ENCODE measurements at places on chromosomes 1 and 21.

GRCh38 chr1:68976916-68977610 lies 480.2 kb upstream of the DEPDC1 start:
- DNase-seq: no peak

- no peak for DNase-seq
Observed at GRCh38 chr1:42774928-42775526, 8.0 kb downstream of the C1orf50 start.

- DNase-seq: no peak
Observed at GRCh38 chr1:48776393-48777218, at the start of gene BEND5. Gene BEND5 (minus strand): TSS chr1:48776891. CDS start chr1:48776831, 60 bp downstream.

DNA sequence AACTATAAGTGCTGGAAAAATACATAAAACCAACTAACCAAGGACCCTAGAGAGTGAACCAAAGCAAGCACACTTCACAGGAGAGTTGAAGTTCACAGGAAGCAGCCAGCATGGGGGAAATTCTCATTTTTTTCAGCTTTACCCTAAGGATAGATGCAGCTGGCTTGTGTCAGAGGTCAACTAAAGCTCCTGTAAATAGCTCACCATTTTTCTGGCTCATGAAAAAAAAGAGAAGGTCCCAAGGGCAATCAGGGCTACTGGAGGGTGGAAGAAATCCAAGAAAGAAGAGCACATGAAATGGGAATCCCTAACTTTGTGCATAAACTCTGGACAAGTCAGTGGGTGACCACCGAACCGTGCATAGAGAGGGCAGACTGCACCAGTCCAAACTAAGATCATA lies 58.3 kb downstream of the KCNJ15 start:
- no peak for DNase-seq

DNA sequence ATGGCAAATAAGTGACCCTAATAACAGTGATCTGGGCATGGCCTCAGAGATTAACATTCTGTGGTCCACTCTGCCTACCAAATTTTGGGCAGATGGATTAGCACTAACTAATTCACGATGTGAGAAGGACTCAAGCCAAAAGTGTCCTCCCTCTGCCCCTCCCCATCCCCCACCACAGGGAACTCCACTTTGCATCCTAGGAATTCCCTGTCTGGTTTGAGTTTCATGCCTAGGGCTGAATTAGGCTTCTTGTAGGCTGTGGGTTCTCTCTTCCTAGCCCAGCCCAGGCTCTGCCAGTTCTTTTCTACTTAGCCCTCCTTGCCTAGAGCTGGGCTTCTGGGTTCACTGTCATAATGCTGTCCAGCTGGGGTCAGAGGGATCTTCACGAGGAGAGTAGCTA lies 64.1 kb downstream of the ATP2B4 start:
- DNase-seq: no peak

GRCh38 chr21:36487641-36488307 lies 7.9 kb upstream of the CLDN14 start:
- no peak for DNase-seq

DNA sequence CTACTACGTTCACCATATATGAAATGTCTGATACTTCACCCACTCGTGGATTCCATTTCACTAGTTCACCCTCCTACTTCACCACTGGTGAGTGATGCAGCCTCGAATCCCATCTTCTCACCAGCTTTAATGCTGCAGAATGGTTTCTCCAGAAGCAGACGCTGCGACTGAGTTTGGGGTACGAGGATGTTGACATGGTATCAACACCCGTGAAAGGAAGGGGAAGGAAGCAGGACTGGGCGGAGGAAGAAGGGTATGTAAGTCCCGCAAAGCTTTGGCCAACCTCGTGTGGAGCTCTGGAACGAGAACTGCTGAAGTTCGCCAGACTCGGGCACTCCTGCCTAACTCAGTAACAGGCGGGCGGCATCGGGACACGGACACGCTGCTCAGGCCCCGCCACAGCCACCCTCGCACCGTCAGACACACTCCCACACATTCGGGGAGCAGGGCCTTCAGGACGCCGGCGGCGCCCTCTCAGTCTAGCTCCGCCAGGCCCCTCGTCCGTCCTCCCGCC lies 833 bp upstream of the DIP2A start:
- DNase-seq: no peak

DNA sequence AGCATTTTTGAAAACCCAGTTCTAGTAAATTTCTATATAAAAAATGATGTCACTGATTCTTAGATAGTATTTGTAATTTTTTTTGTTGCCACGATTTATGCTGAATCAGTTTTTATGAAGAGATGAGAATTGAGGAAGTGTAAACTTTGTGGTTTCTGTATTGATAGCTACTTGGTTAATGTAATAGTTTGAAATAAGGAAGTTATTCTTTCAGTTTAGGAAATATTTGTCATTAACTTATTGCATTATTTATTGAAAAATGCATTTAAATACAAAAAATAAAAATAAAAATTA lies 97.8 kb downstream of the ZFYVE9 start:
- DNase-seq: no peak

DNA sequence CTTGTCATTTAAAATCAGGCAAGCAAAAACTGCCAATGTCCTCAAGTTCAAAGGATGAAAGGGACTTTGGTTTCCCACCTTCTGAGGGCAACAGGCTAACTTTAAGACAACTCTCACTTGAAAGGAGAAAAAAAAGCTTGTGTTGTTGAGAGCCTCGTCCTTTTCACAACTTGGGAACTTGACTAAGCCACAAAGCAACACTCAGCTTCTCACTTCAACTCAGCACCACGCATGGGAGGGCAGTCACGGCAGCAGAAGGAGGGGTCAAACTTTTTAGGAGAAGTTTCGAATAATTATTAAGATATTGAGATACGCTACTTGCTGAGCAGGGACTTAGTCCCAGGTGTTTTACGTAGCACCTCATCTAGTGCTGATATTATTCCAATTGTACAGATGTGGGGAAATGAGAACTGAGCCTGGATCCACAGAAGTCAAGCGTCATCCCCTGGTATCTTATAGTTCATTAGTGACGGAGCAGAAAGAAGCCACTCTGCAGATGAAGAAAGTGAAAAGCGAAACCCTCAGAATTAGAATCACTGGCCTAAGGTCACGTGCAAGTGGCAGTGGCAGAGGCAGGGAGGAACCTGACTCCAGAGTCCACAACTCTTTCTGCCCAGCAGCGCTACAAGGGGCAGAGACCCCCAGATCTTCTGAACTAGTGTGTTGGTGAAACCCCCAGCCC lies 83.6 kb downstream of the JAK1 start:
- DNase-seq: no peak

DNA sequence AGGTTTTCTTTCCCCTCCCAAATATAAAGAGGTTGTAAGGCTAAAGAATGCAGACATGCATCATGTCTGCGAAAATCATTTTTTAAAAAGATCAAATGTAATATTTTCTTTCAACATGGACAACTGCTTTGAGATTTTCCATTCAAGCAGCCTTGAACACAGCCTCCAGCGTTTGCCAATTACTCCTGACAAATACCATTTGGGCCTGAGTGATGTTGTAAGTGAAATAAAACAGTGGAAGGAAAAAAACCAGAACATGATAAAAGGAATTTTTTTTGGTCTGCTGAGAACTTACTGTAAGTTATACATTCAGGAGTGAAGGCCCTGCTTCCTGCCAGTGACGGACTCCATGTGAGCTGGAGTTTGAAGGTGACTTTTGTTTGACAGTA lies 37.2 kb downstream of the SETD4 start:
- DNase-seq: no peak

GRCh38 chr1:216049741-216050430 lies 373.4 kb downstream of the USH2A start:
- no peak for DNase-seq

DNA sequence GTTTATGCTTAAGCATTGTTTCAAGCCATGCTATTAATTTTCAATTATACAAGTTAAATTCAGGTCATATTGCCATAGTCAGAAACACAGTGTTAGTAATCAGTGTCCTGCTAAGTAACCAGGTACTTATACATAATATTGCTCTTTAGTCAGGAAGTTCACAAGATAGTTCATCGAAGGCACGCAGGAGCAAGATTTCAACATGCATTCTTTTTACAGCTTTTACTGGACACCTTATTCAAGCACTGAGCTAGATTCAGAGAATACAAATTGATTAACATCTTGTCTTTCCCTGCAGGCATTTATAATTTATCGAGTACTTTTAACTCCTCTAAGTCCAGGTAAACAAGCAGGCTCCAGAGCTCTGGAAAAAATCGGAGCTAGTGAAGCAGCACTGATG lies 202.3 kb upstream of the BRINP3 start:
- no peak for DNase-seq

- DNase-seq: no peak
Observed at GRCh38 chr1:49225464-49225863, 448.8 kb upstream of the BEND5 start.

DNA sequence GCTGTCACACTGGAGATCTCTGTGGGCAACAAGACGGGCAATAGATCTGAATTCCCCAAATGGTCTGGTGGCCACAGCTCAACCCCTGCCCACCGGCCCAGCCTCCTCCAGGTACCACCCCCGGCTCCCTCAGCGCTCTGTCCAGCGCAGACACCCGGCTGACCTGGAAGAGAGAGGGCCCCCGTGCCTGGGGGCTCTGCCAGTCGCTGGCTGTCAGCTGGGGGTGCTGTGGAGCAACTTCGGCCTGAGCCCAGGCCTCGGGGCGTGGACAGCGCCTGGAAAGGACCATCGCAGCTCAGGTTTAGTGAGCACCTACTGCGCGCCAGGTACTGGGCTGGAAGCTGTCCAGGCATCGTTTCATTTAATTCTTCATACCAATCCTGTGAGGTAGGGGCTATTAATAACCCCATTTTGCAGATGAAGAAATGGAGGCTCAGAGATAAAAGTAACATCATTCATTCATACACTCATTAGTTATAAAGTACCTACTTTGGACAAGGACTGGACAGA lies 51.0 kb downstream of the AHDC1 start:
- no peak for DNase-seq

- no peak for DNase-seq
Observed at GRCh38 chr1:247638011-247638410, 32.6 kb downstream of the OR2G3 start.

DNA sequence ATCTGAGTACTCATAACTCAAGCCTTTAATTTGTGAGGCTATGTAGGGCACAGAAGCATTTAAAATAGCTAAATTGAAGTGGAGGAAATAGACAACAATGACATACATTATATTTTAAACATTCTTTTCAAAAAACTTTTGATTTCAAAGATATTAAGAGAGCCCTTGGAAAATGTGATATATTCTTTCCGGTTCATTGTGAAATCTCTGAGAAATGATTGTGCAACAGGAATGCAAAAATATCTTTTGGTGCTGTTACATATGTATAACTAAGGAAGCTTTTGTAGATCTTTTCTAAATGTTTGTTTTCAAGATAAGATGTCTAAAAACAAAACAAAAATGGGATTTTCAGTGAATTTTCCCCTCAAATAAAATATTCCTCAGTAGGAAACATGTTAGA lies 185.2 kb downstream of the LEPR start:
- DNase-seq: no peak

- no peak for DNase-seq
Observed at GRCh38 chr1:92563457-92564216, 76.9 kb upstream of the GFI1 start.

DNA sequence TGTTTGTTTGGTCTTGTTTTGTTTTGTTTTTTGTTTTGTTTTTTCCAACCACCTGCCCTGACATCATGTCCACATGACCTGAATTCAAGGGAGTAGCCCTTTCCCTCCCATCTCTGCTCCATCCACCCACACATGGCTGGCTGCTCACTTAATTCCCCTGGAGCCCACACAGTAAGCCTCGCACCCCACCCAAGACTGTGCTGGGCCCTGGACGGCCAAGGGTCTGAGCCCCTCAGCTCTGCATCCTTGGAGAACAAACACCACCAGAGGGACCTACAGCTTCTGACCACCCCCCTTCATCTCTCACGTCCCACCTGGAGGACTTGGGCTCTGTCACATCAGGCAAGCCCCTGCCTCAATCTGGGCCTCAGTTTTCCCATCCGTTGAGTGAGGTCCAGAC lies 39.1 kb downstream of the MATN1 start:
- no peak for DNase-seq

DNA sequence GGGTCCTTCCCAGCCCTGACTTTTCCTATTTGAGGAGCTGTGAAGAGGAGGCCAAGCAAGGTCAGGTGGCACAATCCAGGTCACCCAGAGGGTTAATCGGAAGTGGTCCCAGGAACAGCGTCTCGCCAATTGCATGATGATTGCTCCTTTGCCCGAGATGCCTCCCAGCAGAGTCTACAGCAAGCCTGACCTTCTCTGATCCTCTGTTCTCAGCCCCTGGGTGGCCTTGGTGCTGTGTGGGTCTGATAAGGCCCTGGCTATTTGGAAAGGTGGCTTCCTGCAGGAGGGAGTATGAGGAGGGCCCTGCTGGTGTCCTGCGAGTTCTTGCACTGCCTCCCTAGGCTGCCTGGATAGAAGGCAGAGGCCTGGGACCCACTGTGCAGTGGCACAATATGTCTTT lies 116.2 kb downstream of the FOXD2 start:
- no peak for DNase-seq

- DNase-seq: peak; percentile 59
Observed at GRCh38 chr1:152182944-152183361, 23.9 kb upstream of the RPTN start.

GRCh38 chr1:57013522-57013921 lies 47.7 kb upstream of the C8B start:
- DNase-seq: no peak

- DNase-seq: no peak
Observed at GRCh38 chr1:157163273-157164127, 25.3 kb upstream of the ETV3 start.

DNA sequence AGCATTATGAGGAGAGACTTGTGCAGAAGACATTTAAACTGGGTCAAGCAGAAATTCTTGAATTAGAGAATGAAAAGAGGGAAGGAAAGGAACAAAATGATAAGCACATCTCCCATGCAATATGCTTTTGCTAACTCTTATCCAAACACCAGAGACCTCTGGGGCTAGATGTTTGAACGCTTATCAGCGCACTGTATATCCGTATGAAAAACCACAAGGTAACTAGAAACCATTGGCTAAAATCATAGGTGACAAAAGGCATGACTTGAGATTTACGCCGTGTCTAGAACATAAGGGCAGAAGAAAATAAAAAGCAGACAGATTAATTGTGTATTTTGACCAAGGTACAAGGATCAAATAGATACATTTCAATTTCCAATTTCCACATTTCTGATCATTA lies 38.0 kb upstream of the TIAM1 start:
- DNase-seq: no peak

- DNase-seq: peak; percentile 63
Observed at GRCh38 chr1:38834937-38835827, 24.4 kb downstream of the RRAGC start.

GRCh38 chr1:116878804-116879477 lies 30.8 kb upstream of the PTGFRN start:
- no peak for DNase-seq

DNA sequence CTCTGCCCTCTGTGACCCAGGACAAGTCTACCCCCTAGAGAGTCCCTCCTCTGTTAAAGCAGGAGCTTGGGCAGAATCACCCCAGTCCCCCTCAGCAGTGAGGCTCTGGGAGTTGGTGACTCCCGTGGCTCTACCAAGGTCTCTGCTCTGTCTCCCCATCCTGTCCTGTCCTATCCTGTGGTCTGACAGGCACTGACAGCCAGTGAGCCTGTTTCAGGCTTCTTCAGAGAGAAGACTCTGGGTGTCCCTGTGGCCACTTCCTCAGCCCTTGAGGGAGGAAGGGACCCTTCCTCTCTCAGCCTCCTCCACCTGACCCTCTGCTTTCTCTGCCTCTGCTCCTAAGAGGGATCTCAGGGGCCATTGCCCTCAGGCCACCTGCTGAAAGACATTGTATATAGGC lies 148.7 kb downstream of the FCRL5 start:
- DNase-seq: no peak
